Cardiac muscle cell (in vitro differentiated cells and primary cell): ENCODE measurements at places on chromosomes 3 and 15. TPM values are rescaled to one million over a fixed set of nuclear protein-coding genes. Genes with fewer than 3 reads are reported as not detected.
A peak's percentile ranks its signal among the peaks of the same experiment; 100 is the strongest.

THOC7 gene
- 49.1 and 58.8 TPM in 2 replicates for total RNA-seq

- H3K4me3 ChIP-seq = no peak overlapping the region
- H3K4me1 ChIP-seq = peaks cover 33% of the 10 kb centered on the region
- no peak overlapping the region for H3K27ac ChIP-seq
- DNase-seq = peak; percentile 77
Observed at GRCh38 chr15:90465140-90465929, 64.4 kb upstream of the CRTC3 start.

GRCh38 chr15:74438721-74439316 is 5.1 kb upstream of the SEMA7A start:
- H3K4me3 ChIP-seq = no peak overlapping the region
- H3K4me1 ChIP-seq = peaks cover 23% of the 10 kb centered on the region
- peak; percentile 83 for DNase-seq

CFAP91 gene
- total RNA-seq = 0.53 and 0.92 TPM in 2 replicates

STAB1 gene
- total RNA-seq = 0.81 and 2.2 TPM in 2 replicates

- H3K36me3 ChIP-seq = no peaks in the 10 kb centered on the region
- DNase-seq = no peak
- no peak overlapping the region for H3K4me3 ChIP-seq
- H3K4me1 ChIP-seq = no peaks in the 10 kb centered on the region
- H3K27me3 ChIP-seq = no peaks in the 10 kb centered on the region
Observed at GRCh38 chr15:57914350-57915055, 151.0 kb downstream of the ALDH1A2 start.

DNA sequence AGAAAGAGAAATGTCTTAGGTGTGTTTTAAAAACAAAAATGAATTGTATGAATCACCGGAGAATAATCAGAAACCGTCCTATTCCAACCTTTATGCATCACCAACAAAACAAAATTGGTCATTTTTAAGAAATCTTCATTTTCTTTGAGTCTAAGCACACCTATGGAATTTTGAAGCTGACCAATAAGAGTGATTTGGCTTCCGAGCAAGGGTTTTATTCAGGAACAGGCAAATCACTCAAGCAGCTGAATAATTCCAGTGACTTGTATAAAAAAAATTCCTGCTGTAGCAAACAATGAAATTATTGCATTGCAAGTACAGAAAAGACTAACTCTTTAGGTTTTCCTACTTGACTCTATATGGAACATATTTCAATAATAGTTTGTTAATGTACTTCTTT is 83.8 kb upstream of the FNDC3B start:
- DNase-seq = no peak
- no peak overlapping the region for H3K4me3 ChIP-seq
- H3K27ac ChIP-seq = no peak overlapping the region
- H3K27me3 ChIP-seq = no peaks in the 10 kb centered on the region
- no peaks in the 10 kb centered on the region for H3K36me3 ChIP-seq

- H3K27me3 ChIP-seq = no peaks in the 10 kb centered on the region
- H3K4me1 ChIP-seq = peaks cover 4% of the 10 kb centered on the region
- H3K27ac ChIP-seq = peak overlapping the region; percentile 21
- no peak overlapping the region for H3K4me3 ChIP-seq
Observed at GRCh38 chr3:9897408-9898372, 5.0 kb upstream of the IL17RE start.

- peaks cover 84% of the 10 kb centered on the region for H3K4me1 ChIP-seq
- peak overlapping the region; percentile 67 for H3K27ac ChIP-seq
- no peak overlapping the region for H3K4me3 ChIP-seq
Observed at GRCh38 chr15:72223278-72223677, 7.7 kb downstream of the PKM start.

DNA sequence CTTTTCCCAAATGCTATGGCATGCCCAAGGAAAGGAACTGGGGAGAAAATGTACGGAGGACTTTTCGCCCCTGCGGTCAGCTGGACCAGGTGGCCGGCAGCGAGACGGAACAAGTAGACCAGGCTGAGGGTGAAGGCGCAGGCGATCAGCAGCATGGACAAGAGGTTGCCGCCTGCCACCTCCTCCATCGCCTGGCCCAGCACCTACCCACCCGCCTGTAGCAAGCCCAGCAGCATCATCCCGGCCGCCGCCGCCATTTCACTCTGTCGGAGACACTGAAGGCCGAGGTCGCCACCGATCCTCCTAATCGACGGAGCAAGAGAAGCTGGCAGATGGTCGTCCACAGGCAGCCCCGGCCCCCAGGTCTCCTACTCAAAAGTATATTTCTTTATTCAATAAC is 1046.3 kb upstream of the GBE1 start:
- H3K4me3 ChIP-seq = no peak overlapping the region
- H3K27ac ChIP-seq = no peak overlapping the region
- H3K4me1 ChIP-seq = no peaks in the 10 kb centered on the region
- no peaks in the 10 kb centered on the region for H3K36me3 ChIP-seq
- no peak for DNase-seq

TMEM41A gene
- total RNA-seq = 32.8 and 40.9 TPM in 2 replicates
